RPMI8226 (cell line): ENCODE measurements at places on chromosomes 16 and 17.

- DNase-seq, result no peak
Measured at GRCh38 chr17:2233441-2233947, 70.1 kb downstream of the SMG6 start.

GRCh38 chr17:60664022-60664421 lies 13.6 kb upstream of the BCAS3 start:
- DNase-seq, result no peak

DNA sequence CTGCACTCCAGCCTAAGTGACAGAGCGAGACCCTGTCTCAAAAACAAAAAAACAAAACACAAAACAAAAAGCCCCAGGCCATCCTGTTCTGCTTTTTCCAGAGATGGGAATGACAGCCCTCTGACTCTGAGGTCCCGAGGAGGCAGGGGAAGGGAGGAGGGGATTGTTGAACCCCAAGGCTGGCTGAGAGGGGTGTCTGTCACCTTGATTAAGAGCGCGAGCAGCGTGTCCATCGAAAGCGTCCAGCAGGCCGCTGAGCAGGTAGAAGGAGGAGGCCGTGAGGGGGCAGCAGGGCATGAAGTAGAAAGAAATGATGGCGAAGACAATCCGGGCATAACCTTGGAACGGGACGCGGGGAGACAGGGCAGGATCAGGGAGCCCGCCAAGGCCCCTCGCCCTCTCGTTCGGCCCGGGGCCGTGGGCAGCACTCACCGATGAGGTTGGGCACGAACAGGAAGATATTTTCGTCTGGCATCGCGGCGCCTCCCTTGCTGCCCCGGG lies 593 bp downstream of the CDIPT start:
- DNase-seq, result peak; percentile 41

- no peak for DNase-seq
Measured at GRCh38 chr17:7423679-7424078, 1.7 kb upstream of the SPEM2 start.

- DNase-seq, result no peak
Measured at GRCh38 chr17:19457830-19458271, 46.8 kb downstream of the RNF112 start.

DNA sequence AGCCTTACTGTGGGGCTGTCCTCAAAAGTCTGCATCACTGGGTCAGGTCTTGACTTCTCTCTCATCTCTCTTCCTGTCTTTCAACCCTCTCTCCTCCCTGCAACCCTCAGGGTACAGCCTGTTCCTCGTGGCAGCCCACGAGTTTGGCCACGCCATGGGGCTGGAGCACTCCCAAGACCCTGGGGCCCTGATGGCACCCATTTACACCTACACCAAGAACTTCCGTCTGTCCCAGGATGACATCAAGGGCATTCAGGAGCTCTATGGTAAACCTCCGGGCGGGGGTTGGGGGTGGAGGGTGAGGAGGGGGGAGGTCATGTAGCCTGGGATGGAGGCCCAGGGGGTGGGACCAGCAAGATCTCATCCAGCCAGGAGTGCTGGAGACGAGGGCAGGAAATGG lies 12.7 kb downstream of the MMP2 start:
- DNase-seq, result no peak

DNA sequence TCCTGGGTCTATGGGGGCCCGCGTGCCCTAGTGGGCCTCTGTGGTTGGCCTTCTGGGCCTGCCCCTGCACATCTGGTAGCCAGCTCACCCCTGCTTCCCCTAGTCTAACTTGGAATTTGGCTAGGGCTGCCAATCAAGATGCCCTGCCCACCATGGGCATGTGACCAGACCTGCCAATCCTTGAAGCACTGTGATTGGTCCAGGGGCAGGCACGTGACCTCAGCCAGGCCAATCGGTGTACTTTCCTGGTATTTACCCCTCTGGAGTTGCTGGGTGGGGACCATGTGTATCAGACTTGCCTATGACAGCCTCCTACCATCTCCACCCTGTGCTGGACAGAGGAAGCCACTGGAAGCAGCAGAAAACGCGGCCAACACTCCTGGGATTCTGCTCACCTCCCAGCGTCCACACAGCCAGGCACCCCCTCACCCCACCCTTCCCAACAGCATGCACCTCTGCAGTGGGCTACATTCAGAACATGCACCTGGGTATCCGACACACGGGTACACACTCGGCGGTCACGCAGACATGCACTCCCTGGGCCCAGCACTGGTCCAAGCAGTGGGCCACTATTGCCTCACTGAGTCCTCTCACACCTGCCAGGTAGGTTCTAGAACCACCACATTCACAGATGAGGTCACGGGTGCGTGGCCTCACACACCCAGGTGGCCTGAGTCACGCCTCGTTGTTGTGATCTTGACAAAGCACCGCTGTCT lies 96.9 kb downstream of the RBFOX3 start:
- DNase-seq, result no peak

- DNase-seq, result no peak
Measured at GRCh38 chr17:14205992-14206461, 30.6 kb downstream of the CDRT15 start.

DNA sequence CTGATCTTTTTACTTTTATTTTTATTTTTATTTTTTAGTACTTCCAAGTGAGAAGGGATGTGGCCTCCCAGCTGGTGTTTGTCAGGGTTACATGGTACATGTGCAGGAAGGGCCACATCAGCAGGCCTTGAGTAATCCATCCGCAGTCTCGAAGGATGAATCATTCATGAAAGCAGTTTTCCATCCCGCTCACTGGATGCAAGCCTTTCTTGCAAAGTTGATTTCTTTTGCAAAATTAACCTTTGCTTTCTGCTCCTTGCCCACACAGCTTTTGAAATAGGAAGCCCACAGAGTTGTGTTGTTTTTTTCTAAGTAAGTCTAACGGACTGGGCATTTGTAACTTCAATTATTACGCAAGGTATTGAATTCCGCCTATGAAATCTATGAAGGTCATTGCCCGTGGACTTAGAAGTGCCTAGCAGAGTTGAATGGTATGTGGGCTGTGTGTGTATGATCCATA lies 157.4 kb downstream of the PRKCA start:
- no peak for DNase-seq

DNA sequence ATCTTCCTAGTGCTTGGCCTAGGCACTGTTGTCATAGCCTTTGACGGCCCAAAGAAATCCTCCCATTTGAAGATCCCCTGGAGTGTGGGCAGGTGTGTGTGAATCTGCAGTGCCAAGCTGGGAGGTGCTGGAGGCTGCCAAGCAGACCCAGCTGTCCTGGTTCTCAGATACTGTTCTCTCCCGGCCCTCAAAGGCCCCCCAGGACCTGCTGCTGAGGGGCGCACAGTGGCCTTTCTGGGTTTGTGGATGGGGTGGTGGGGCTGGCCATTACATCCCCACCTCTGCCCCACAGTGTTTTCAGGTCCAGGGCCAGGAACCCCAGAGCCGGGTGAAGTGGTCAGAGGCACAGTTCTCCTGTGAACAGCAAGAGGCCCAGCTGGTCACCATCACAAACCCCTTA lies 60.5 kb downstream of the MRC2 start:
- DNase-seq, result no peak

GRCh38 chr17:6079155-6079888 lies 9.1 kb downstream of the WSCD1 start:
- peak; percentile 54 for DNase-seq

DNA sequence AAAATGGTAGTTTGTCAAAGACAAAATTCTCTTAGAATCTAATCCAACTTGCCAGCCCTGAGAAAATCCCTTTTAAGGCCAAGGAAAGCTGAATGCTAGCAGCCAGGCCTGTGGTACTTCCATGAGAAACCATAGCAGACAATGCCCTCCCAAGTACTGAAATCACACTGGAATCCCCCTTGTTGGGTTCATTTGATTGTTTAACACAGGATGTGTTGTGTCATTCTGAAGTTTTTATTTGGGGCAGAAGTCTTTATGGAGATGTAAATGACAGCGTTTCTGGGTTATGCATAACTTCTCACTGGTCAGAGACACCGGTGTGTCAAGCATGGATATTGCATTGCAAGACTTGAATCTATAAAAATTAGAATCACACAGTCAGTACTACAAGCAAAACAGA lies 6.0 kb upstream of the ARL2BP start:
- DNase-seq, result no peak

- peak; percentile 60 for DNase-seq
Measured at GRCh38 chr17:76736349-76737081, 616 bp downstream of the SRSF2 start.

- DNase-seq, result no peak
Measured at GRCh38 chr17:56548661-56549060, 44.8 kb upstream of the NOG start.

DNA sequence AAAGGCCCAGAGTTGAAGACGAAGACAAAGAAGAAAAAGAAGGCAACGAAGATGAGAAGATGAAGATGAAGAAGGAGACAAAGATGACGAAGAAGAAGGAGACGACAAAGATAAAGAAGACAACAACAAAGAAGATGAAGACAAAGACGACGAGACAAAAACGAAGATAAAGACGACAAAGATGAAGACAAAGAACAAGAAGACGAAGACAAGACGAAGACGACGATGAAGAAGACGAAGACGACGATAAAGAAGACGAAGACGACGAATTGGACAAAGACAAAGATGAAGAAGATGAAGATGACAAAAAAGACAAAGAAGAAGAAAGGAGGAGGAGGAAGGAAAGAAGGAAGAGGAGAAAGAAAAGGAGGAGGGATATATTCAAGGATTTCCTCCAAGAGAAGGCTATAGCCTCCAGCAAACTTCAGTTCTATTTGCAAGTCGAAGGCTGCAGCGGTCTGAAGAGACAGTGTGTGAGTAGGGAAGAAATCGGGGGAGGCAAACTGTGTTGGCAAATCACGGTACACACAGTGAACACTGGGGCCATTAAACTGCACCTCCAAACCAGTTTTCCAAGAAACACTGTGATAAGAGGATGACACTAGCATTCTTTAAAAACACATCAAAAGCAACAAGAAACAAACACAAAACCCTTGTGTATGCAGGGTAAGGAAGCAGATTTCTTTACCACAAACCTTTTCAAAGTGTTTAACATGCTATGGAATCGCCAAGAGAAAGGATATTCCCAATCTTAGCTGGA lies 40.5 kb downstream of the MARF1 start:
- DNase-seq, result no peak

DNA sequence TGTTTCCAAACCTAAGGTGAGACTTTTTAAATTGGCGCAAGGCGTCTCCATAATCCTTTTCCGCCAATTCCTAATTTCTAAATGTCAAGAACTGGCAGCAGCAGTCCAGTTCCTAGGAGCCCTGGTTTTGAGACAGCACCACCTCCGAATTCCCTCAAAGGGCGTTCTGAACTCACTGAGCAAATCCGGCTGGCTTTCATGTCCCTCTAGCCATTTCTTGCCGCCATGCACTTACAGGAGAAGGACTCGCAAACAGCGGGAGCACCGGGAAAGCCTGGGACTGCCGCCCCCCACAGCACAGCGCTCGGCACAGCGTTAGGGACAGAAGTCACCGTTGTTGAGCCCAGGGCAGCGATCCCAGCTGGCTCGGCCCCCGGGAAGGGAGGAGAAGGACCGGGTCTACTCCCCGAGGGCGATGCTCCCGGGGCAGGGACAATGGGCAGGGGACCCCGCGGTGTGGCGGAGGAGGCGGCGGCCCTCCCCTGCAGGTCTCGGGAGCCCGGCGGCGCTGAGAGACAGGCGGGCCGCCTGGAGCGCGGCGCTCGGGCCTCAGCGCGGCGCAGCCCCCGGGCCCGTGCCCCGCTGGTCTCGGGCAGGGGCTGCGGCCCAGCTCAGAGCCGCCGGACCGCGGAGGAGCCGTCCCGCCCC lies 545 bp downstream of the ARHGAP17 start:
- peak; percentile 52 for DNase-seq

GRCh38 chr17:17919169-17920107 lies 52.8 kb downstream of the TOM1L2 start:
- DNase-seq, result peak; percentile 87

- DNase-seq, result peak; percentile 76
Measured at GRCh38 chr17:6427279-6427781, 7.6 kb downstream of the AIPL1 start.

DNA sequence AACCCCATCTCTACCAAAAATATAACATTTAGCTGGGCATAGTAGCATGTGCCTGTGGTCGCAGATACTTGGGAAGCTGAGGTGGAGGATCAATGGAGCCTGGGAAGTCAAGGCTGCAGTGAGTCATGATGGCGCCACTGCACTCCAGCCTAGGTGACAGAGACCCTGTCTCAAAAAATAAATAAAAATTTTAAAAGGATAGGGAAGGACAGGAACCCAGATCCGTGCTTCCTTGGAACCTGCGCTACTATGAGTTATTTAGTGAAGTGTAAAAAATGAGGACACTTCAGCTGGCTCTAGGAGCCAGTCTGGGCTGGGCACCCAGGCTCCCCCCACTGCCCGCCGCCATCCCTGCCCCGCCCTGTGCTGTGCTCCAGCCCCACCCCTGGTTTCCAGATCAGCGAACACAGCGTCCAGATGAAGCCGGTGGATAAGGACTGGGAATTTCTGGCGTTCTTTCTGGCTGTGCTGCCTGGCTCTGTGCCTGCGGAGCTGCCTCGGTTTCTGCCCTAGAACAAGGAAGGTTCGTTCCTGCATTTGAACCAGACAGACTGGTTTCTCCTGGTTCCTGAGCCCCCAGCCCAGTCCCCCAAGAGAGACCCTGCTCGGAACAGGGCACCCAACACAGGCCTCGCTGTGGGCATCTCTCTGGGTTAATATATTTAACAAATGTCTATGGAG lies 18.5 kb downstream of the PLLP start:
- no peak for DNase-seq

GRCh38 chr17:37607637-37608331 lies 1.4 kb downstream of the SYNRG start:
- DNase-seq, result peak; percentile 56

- DNase-seq, result no peak
Measured at GRCh38 chr16:79169239-79169638, 431.3 kb downstream of the MAF start.

- DNase-seq, result no peak
Measured at GRCh38 chr17:56599566-56599965, 6.1 kb downstream of the NOG start.

DNA sequence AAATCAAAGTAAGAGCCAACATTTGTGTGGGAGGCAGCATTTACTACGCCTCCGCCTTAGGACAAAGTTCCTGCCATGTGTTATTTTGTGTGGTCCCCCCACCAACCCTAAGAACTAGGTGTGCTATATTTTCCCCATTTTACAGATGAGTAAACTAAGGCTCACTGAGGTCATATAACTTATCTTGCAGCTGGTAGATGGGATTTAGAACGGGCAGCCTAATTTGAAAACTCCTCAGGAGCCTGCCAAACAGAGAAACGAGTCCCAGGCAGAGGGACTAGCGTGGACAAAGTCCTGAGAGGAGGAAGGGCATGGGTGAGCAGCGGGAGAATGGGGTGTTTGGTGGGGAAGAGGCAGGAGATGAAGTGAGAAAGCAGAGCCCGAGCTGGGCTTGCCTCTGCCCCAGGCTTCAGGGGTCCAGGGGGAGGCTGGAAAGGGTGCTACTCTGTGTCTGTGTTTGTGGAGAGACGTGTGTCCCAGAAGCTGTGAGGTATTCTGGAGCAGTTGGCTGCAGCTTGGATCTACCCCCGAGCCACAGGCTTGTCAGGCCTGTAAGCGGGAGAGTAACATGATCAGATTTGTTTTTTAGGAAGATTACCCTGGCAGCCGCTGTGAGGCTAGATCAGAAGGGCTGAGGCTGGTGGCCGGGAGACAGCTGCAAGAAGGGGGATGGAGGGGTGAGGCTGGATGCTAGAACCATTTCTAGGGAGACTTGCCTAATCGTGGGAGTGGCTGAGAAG lies 5.0 kb downstream of the MLLT6 start:
- DNase-seq, result no peak
